ENCODE measurements at places on chromosomes 5 and 9.

DNA sequence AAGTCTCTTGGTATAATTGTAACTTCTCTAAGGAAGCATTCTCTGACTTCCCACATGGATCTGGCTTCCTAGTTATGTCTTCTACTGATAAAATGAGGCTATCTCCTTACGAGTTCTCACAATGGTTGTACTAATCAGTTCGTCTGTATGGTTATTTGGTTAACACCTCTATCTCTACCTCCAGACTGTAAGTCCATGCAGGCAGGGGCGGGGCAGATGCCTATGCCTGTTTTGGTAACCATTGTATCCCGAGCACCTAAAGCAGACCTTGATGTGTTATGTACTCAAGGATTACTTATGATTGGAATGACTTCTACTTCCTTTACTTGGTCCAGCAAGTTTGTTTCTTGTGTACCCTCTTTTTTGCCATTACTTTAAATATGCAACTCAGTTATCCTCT lies 125.0 kb upstream of the PITX1 start:
- no peak for DNase-seq

DNA sequence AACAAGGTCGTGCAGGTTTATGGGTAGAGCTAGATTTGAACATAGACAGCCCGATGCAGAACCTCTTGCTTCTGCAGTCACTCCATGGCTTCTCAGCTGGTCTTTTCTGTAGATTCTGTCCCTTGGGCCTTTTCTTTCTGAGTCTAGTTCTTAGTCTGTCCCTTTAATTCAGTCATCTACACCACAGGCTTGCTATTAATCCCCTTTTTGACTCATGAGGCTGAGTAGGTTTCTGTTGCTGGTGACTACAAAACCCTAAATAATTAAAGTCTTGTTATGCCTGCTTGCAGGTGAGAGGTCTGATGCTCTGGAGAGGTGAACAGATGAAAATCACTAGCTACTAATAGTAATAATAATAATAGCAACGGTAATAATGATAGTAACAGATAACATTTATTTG lies 19.3 kb upstream of the STRBP start:
- no peak for DNase-seq

GRCh38 chr5:16005225-16005624 lies 174.4 kb downstream of the MARCHF11 start:
- peak; percentile 22 for DNase-seq

DNA sequence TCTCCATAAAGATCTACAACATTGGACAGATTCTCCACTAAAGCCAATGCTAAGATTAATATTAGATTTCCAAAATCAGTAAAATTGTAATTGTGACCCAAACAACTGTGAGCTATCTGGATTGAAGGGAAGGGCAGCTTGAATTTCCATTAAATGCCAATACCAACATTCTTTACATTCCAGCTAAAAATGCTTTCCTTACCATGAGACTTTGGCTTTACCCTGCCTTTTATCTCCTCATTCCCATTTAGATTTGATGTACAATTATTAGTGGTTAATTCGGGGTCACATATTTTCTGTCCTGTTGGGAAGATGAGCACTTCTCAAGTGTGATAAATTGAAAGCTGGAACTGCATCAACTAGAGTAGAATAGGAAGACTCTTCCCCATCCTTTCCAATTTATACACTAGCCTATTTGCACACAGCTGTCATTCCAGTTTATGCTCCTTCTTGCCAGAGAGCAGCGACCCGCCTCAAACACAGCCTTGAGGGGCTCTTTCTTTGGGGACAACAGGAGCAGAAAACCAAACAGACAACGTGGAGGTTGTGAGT lies 33.1 kb upstream of the MYOT start:
- DNase-seq = no peak

GRCh38 chr5:145245354-145245753 lies 589.8 kb downstream of the PRELID2 start:
- DNase-seq = no peak

DNA sequence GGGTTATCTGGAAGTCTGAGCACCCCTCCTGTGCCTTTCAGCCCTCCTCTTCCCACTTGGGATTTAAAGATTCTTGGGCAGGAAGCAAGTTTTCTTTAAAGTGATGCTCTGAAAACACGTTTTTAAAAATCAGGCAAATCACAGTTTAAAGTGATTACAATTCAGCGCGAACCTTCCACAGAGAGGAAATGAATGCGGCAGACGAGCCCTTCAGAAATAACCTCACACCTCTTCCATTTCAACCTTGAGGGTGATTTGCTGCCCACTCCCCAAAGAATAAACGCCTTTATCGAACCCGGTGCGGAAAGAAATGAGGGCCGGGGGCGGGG lies 2.3 kb upstream of the EFNA5 start:
- no peak for DNase-seq

DNA sequence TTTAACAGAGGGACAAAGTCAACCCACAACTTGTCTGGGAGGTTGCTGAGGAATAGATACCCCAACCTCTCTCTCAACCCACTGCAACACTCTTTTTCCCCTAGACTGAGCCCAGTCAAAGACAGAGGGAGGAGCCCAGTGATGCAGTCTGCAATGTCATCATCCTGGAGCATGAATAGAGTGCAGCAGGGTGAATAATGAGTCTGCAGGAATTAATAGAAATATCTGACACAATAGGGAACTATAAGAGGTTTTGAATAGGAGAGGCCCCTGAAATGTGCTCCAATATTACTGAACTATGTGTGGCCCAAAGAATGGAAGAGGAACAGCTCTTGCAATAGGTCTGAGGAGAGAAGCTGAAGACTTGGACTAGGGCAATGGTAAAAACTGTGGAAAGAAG lies 59.1 kb downstream of the PDCD1LG2 start:
- no peak for DNase-seq

DNA sequence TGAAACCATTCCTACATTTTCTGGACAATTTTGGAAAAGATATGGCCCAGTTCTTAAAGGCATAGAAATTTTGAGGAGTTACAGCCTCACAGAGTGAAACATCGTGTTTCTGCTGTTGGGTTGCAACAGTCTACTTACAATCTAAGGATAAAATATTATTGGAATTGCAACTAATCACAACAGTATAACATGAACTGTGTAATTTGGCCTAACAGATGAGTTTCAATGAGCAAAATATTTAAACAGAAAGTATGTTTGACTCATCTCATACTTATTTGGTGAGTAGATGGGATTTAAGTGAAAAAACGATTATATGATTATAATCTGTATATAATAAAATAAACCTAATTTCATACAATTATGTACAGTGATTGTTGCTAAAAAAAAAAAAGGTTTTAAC lies 1061.8 kb downstream of the CDH12 start:
- no peak for DNase-seq

DNA sequence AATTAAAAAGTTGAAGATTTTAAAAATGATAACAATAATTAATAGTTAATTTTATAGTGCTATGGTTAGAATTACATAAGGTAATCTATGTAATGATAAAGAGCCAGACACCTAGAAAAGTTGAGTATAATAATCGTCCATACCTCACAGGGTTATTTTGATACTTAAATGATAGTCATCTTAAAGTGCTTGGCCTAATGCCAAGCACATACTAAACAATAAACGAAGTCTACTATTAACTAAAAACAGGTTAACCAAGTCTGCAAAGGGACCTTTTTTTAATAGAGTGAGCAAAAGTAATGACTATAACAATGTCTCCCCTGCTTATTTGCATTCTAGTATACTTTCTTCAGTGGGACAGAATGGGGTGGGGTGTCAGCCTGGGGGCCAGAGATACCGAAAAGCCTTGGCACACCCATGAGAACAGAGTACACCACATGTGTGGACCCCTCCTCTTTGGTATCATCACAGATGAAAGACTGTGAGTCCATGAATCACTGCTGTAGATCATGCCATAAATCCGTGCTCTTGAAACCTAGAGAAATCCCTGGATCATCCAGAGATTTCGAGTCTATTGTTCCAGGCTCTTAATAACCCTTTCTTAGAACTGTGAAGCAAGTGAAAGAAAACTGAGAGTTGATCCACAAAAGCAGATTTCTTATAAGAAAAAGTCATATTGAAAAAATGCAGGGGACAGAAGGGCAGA lies 249.5 kb downstream of the PRELID2 start:
- DNase-seq = peak; percentile 5

- DNase-seq = no peak
Observed at GRCh38 chr9:84567805-84568204, 101.7 kb upstream of the NTRK2 start.

DNA sequence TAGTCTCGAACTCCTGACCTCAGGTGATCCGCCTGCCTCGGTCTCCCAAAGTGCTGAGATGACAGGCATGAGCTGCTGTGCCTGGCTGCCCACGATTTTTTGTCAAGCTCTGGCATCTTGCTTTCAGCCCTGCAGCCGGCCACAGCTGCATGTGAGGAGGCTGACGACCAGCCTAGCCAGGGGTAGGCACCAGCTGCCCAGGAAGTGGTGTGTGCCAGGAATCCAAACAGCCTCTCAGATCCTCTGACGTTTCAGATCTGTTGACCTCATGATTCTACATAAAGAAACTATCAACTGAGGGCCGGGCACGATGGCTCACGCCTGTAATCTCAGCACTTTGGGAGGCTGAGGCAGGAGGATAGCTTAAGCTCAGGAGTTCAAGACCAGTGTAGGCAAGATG lies 19.0 kb downstream of the DYNC2I2 start:
- peak; percentile 78 for DNase-seq

- peak; percentile 82 for DNase-seq
Observed at GRCh38 chr9:97387936-97388684, 23.8 kb upstream of the TDRD7 start.

GRCh38 chr5:74428876-74429275 lies 211.7 kb downstream of the ENC1 start:
- no peak for DNase-seq

GRCh38 chr5:21173526-21173925 lies 1185.5 kb upstream of the CDH18 start:
- no peak for DNase-seq

- no peak for DNase-seq
Observed at GRCh38 chr9:108694170-108694569, 161.6 kb downstream of the ACTL7B start.

DNA sequence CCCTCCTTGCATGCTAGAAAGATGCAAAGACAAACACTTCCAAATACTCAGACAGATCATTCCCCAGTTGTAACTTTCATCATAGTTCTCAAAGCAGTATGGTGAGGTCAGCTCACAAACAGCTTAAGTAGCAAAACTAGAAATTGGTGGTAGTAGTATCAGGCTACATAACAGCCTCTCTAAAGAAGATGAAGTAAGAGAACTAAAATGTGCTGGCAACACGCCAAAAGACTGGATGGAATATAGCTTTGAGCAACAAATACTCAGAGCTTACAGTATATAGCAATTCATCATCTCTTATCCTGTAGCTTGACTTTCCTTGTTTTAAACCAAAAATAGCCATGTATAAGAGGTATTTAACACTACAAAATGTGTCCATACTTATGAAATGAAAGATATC lies 7.5 kb downstream of the PFDN1 start:
- peak; percentile 60 for DNase-seq

GRCh38 chr5:161051920-161052500 lies 200.0 kb upstream of the ATP10B start:
- peak; percentile 76 for DNase-seq

- DNase-seq = peak; percentile 37
Observed at GRCh38 chr5:151240924-151241635, 11.9 kb upstream of the GM2A start.

DNA sequence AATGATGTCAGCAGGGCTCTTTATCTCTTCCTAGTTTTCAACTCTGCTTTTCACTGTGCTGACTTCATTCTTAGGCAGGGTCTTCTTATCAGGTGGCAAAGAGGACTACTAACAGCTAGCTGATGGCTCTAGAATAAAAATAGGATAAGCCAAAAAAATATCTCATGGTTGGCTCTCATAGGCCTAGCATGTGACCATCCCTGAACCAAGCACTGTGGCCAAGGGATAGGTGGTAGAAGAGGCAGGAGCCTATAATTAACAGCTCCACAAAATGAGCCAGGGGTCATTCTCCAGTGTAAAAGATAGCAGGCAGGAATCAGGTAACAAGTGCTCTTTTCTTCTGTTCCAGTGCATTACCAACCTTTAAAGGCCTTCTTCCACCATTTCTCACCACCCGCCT lies 21.1 kb downstream of the ANKDD1B start:
- DNase-seq = no peak

- peak; percentile 71 for DNase-seq
Observed at GRCh38 chr5:176716320-176716719, 69.0 kb downstream of the TSPAN17 start.

- DNase-seq = peak; percentile 65
Observed at GRCh38 chr9:100428871-100429654, 2.1 kb downstream of the MSANTD3 start.

DNA sequence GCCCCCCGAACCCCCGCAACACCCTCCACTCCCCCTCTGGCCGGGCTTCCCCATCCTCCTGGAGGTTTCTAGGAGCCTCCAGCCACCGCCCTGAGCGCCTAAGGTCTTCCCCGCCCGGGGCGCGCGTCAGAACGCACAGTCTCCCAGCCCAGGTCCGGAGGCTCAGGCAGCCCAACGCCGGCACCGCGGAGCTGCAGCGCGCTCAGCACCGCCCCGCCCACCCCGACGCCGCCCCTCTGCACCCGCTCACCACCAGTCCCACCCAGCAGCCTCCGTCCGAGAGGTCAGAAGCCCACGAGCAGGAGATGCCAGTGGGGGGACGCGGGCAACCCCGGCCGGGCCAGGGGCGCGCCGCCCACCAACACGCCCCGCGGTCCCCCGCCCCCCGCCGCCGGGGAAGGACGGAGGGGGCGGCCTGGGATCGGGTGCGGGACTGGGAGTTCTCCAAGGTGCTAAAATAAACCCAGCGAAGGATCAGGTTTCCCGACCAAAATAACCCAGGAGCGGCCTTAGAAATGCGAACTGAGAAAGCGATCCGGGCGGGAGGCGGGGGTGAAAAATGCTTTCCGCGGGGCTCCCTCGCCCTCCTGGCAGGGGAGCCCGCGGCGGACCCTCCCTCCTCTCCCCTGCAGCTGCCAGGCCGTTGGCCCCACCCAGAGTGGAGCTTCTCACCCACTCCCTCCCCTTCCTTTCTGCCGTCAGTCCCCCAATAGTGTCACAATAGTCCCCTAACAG lies 6.5 kb upstream of the FAM78A start:
- no peak for DNase-seq

- no peak for DNase-seq
Observed at GRCh38 chr9:134682651-134683364, 41.2 kb downstream of the COL5A1 start.

- peak; percentile 57 for DNase-seq
Observed at GRCh38 chr5:82277613-82277986, 554 bp downstream of the RPS23 start.

DNA sequence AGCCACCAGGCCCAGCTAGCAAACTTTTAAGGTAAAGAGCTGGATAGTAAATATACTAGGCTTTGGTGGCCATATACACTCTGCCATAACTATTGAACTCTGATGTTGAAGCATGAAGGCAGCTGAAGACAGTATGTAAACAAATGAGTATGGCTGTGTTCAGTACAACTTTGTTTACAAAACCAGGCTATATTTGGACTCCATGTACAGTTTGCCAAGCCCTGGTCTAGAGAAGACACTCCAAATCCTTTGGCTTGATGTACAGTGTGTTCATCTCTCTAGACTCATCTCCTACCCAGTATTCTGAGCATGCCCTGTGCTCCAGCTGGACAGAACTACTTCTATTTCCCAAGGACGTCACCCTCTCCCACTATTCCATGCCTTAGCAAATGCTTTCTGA lies 54.3 kb upstream of the MEGF10 start:
- DNase-seq = peak; percentile 44

- no peak for DNase-seq
Observed at GRCh38 chr9:12904261-12905000, 129.6 kb downstream of the LURAP1L start.

GRCh38 chr9:15213249-15213648 lies 93.8 kb downstream of the TTC39B start:
- DNase-seq = no peak

Data from DMS53 (cell line).